ENCODE measurements at places on chromosomes 6 and 20. TPM values are rescaled to one million over a fixed set of nuclear protein-coding genes. Genes with fewer than 3 reads are reported as not detected.

The USP49 gene
- total RNA-seq, result 2.3 TPM

The CNR1 gene
- 12.2 TPM for total RNA-seq

The KCNK15 gene
- total RNA-seq, result 16.1 TPM

The ULBP1 gene
- not detected for total RNA-seq

The SEMG1 gene
- total RNA-seq, result not detected

The BMP6 gene
- 1.2 TPM for total RNA-seq

The PDSS2 gene
- total RNA-seq, result 12.9 TPM

The PPIL4 gene
- total RNA-seq, result 34.4 TPM

The C20orf144 gene
- not detected for total RNA-seq

The PTCRA gene
- total RNA-seq, result not detected

DNA sequence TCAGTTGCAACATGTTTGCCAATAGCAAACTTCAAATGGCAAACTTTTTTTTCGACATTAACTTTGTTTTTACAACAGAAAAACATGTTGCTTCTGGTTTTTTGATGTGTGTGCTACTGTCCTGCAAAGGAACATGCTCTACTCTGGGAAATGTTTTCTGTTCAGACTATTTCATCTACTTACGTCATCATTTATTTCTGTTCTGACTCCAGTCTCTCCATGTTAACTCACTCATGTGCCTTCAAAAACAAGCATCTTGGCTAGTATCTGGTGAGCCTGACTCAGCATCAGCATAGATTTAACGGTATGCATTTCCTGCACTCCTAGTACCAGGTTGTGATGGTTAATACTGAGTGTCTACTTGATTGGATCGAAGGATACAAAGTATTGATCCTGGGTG is 36.1 kb upstream of the MAP7 start:
- H3K4me3 ChIP-seq, result no peak overlapping the region
- DNase-seq, result no peak
- peak overlapping the region; percentile 92 for H3K27ac ChIP-seq
- peaks cover 2% of the 10 kb centered on the region for H3K4me1 ChIP-seq
- H3K27me3 ChIP-seq, result no peaks in the 10 kb centered on the region

DNA sequence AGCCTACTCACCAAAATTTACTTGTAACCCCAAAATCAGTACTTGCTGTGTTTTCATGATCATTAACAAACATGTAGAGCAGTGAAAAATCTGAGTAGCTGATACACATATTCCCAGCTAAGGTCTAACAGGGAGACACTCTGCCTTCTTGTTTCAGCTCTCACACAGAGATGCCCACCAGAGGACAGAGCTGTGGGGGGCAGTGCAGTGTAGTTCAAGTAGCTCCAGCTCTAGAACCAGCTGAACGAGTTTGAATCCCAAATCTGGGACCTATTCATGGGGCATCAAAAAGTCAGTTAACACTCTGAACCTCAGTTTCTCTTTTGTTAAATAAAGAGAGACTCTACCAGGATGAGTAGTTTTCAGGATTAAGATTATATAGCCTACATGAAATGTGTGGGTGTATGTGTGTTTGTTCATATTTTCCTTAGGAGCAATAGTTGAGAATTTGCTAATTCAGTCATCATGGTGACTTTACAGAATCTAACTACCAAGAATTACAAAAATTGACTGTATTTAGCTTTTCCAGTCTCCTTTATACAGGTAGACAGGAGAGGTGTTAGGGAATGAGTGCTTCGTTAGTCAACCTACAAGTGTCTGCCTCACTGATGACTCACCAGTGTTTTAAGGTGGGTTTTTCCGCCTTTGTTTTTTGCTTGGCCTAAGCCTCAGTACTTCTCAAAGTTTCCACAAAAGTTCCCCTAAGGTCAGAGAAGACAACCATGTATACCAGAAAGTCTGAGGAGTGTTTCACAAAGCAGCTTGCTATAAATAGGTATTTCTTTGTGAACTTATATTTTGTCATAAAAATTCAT is 164.0 kb upstream of the RUNX2 start:
- peaks cover 2% of the 10 kb centered on the region for H3K36me3 ChIP-seq
- no peaks in the 10 kb centered on the region for H3K4me1 ChIP-seq
- H3K27ac ChIP-seq, result no peak overlapping the region

- no peak for DNase-seq
- H3K36me3 ChIP-seq, result no peaks in the 10 kb centered on the region
- H3K27ac ChIP-seq, result no peak overlapping the region
- no peaks in the 10 kb centered on the region for H3K27me3 ChIP-seq
- H3K4me3 ChIP-seq, result peak overlapping the region; percentile 60
- H3K4me1 ChIP-seq, result no peaks in the 10 kb centered on the region
Observed at GRCh38 chr6:150417899-150418826, 49.4 kb downstream of the IYD start.

DNA sequence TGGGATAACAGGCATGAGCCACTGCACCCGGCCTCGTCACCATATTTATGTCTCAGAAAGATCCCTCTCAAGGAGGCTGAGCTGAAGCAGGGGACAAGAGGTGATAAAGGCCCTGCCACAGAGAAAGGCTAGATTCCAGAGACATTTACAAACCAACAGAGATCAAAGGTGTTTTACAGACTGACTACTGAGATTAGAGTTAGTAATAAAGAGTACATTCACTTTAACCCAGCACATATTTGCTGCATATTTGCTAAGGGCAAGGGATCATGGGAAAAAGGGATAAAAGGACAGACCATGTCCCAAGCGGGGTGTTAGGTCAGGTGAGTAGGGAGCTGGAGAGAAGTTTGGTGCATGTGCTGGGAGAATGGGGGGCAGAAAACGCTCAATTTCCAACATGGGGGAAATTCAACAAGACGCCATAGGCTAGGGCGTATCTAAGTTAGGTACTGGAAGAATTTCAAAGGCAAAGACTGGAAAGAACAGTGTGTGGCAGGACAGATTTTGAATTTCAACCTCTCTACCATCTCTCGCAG is 43.8 kb upstream of the SEC63 start:
- H3K4me3 ChIP-seq, result no peak overlapping the region
- no peaks in the 10 kb centered on the region for H3K4me1 ChIP-seq
- no peaks in the 10 kb centered on the region for H3K27me3 ChIP-seq
- H3K27ac ChIP-seq, result no peak overlapping the region
- DNase-seq, result no peak
- no peaks in the 10 kb centered on the region for H3K36me3 ChIP-seq

DNA sequence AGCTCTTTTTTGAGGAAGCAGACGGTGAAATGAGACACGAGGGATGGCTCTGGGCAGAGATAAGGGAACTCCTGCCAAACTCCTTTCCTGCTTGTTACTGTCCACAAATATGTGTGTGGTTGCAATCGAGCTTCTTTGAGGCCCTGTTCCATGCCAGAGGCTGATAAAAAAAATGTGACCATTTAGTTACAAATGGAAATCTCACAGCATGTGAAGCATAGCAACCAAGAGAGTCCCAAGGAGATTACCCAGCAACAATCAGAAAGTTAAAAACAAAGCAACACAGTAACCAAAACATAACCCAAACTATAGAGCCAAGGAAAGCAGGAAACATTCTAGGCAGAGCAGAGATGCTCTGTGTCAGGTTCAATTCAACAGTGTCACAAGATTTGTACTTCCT is 35.4 kb upstream of the HMGN3 start:
- H3K36me3 ChIP-seq, result no peaks in the 10 kb centered on the region
- H3K4me3 ChIP-seq, result no peak overlapping the region
- no peak for DNase-seq
- H3K4me1 ChIP-seq, result no peaks in the 10 kb centered on the region

DNA sequence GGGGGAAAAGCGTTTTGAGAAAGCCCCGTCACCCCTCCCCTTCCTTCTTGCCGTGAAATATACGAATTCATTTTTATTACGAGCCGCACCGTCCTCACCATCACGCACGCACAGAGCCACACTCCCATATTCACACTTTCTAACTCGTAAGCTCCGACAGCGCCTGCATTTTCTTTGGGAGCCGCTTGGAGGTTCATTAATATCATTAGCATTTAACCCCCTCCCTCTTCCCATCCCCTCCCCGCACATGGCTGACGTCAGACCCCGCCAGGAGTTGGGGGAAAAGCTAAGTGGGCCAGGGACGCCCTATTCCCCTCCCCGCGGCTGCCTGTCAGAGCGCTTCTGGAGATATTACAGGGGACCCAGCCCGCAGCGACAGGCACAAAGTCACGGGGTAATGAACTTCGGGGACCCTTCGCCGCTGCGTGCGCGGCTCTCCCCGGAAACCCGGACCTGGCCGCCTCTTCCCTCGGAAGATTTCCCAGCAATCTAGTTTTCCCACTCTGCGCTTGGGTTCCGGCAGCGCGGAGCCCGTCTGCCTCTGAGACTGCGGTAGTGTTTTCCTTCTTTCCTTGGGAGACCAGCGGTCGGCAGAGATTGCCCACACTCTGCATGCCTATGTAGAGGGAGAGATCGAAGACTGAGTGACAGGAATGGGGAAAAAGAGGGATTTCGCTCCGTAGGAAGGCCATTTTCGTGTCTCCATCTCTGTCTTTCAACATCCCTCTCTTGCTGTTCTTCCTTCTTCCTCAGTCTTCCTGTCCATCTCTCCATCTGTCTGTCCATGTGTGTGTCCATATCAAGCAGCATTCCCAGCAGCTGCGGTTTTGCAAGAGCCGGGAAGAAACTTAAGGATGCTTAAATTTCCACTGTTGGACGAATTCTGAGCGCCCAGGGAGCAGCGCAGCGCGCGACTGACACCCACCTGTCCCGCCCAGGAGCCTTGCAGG is at the start of gene NR2E1:
Gene NR2E1, plus strand, starts transcription at position 309 of the 950 bp plus-strand sequence. CDS start 744 bp downstream, outside the sequence.
- DNase-seq, result no peak
- no peaks in the 10 kb centered on the region for H3K36me3 ChIP-seq
- peak within 1 kb of the TSS; percentile 5 for H3K4me3 ChIP-seq
- H3K27me3 ChIP-seq, result peaks cover 3% of the 10 kb centered on the region
- no peak within 1 kb of the TSS for H3K27ac ChIP-seq

- H3K27ac ChIP-seq, result no peak overlapping the region
- H3K4me1 ChIP-seq, result no peaks in the 10 kb centered on the region
- peak; percentile 95 for DNase-seq
- no peak overlapping the region for H3K4me3 ChIP-seq
- H3K27me3 ChIP-seq, result no peaks in the 10 kb centered on the region
Observed at GRCh38 chr20:32155017-32155981, 45.8 kb downstream of the TM9SF4 start.

- H3K27me3 ChIP-seq, result no peaks in the 10 kb centered on the region
- peak; percentile 69 for DNase-seq
- H3K36me3 ChIP-seq, result no peaks in the 10 kb centered on the region
- H3K27ac ChIP-seq, result no peak overlapping the region
- H3K4me3 ChIP-seq, result no peak overlapping the region
Observed at GRCh38 chr6:118580585-118581419, 32.7 kb downstream of the PLN start.

GRCh38 chr6:22298475-22298890 is 1.6 kb upstream of the PRL start:
- no peaks in the 10 kb centered on the region for H3K4me1 ChIP-seq
- H3K4me3 ChIP-seq, result no peak overlapping the region
- H3K36me3 ChIP-seq, result no peaks in the 10 kb centered on the region
- H3K27me3 ChIP-seq, result no peaks in the 10 kb centered on the region

DNA sequence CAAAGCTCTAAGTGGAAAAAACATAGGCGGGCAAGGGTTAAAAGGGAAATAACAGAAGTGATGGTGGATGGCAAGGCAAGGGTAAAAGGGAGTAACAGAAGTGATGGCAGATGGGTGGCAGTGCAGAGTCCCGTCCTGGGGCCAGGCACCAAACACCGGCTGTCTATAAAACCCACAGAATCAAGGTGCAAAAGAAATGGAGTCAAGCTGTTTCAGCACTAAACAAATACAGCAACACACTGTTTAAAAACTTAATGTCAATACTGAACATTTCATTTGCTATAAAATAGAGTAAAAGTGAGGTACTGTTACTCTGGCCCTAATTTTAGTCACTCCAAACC is 87.6 kb downstream of the MAN1A1 start:
- no peak overlapping the region for H3K4me3 ChIP-seq
- H3K27ac ChIP-seq, result no peak overlapping the region
- H3K27me3 ChIP-seq, result no peaks in the 10 kb centered on the region

DNA sequence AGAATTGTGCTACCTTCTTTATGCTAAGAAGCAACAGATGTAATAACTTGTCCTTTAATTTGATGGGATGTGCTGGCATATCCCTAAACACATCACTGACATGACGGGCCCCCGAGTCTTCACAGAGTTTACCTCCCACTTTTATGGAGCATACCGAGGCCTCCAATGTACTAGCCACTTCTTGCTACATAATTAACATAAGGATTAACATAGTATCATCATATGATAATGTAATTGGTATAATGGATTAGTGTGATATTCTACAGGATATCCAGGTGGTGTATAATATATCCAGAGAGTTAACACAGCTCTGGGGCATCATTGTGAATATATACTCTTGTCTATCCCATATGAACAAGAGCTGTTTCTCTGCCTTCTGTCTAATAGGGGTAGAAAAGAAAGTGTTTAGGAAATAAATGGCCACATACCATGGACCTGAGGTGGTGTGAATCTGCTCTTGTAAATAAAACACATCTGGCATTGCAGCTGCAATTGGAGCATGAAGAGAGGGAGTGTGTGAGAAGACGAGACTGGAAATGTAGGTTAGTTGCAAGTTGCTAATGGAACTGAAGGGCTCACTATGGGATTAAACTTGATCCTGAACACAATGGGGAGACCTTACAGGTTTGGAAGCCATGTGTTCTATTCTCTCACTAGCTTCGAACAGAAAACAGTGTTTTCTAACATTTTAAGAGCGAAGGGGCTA is 102.3 kb downstream of the IYD start:
- no peak for DNase-seq
- no peaks in the 10 kb centered on the region for H3K36me3 ChIP-seq
- H3K4me1 ChIP-seq, result no peaks in the 10 kb centered on the region
- no peaks in the 10 kb centered on the region for H3K27me3 ChIP-seq
- no peak overlapping the region for H3K4me3 ChIP-seq

GRCh38 chr6:56399250-56399671 is 151.9 kb upstream of the COL21A1 start:
- no peak for DNase-seq
- H3K4me1 ChIP-seq, result peaks cover 3% of the 10 kb centered on the region
- H3K27ac ChIP-seq, result no peak overlapping the region
- no peak overlapping the region for H3K4me3 ChIP-seq

- H3K4me1 ChIP-seq, result no peaks in the 10 kb centered on the region
- H3K36me3 ChIP-seq, result no peaks in the 10 kb centered on the region
Observed at GRCh38 chr6:33751771-33752645, 5.3 kb upstream of the IP6K3 start.

DNA sequence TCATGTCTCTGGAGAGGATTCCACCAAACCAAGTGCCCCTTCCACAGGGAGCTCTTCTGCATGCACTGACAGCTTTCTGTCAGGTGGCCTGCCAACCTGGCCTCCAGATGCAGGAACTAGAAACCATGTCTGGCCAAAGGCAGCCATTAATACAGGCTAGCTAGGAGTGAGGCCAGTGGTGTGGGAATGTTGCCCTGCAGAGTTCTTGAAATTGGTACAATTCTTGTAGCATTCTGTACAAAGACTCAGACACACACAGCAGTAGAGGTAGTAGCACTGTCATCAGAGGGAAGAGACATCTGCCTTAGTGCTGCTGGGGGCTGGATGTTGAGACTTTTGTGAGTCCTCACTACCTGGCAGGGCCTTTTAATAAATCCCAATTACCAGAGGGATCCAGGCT is 48.8 kb downstream of the RNF24 start:
- H3K36me3 ChIP-seq, result peaks cover 1% of the 10 kb centered on the region
- no peak for DNase-seq
- no peaks in the 10 kb centered on the region for H3K4me1 ChIP-seq
- H3K4me3 ChIP-seq, result no peak overlapping the region
- no peaks in the 10 kb centered on the region for H3K27me3 ChIP-seq
- H3K27ac ChIP-seq, result no peak overlapping the region
